GM04504 (cell line): ENCODE measurements at places on chromosomes 4 and X.
A peak's percentile ranks its signal among the peaks of the same experiment; 100 is the strongest.

GRCh38 chr4:83783215-83783614 is 247.3 kb downstream of the GPAT3 start:
- no peak for DNase-seq

- no peak for DNase-seq
Observed at GRCh38 chrX:46561824-46562657, 11.5 kb upstream of the CHST7 start.

GRCh38 chr4:115165503-115165902 is 52.1 kb upstream of the NDST4 start:
- DNase-seq = no peak

GRCh38 chr4:99390055-99390454 is 37.5 kb upstream of the ADH1C start:
- no peak for DNase-seq

- DNase-seq = peak; percentile 35
Observed at GRCh38 chr4:94588896-94589693, 137.4 kb downstream of the PDLIM5 start.

- no peak for DNase-seq
Observed at GRCh38 chr4:48489683-48490011, 405 bp upstream of the ZAR1 start.

DNA sequence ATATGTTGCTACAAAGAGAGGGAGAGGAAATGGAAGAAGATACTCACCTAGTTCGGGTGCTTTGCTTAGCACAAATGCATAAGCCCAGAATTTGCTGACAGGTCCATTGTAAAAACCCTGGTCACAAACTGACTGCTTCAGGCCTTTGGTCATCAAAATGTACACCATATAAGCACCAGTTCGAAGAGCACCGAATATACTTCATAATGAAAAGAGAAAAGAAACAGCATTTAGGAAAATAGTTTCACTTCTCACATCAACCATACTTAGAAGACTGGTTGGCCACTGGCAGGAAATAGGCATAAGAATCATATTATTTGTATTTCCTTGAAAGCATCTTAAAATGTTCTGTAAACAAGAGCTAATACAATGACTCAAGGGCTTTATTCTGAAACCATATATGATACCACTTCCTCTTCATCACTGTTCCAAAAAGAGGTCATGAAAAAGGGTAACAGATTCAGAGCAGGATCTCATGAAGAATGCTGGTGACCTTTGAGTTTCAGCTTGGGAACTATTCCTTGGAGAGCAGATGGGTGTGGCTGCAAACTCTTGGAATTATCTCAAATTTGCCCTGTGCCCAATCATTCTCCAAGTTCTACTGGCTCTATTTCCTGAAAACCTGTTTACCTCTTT is 138.7 kb downstream of the ELOVL6 start:
- no peak for DNase-seq

DNA sequence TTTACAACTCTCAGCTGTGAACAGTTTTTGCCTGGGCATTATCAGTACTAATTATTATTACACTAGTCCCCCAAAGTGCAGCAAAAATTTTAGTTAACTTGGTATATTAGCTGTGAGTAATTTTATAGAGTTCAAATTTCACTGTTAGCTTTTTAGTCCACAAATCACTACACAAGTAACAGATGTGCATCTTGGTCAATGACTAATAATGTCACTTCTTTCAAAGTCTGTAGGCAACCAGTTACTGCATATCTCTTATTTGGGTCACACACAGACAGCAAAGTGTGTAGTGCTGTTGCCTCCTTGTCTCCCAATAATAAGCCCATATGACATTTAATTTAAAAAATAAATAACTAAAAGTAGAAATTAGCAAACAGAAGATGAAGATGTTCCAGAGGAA is 159.9 kb downstream of the SCFD2 start:
- DNase-seq = no peak

DNA sequence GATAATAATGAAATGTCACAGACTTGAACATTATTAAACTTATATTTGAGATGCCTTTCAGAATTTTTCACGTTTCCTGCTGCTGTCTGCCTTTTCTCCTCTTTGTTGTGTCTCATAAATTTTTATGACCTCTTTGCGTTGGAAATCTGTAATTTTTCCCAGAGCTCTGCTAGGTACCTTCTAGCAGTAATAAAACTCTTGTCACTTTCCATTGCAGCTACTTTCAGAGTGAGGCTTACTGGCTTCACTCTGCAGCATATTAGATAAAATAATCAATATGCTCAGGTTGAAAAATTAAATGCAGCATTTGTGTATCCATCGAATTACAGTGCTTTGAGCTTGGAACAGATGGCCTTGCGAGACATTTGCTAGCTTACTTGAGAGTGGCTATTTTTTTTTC is 689.0 kb downstream of the GRID2 start:
- DNase-seq = no peak

GRCh38 chr4:122814426-122814825 is 12.2 kb upstream of the FGF2 start:
- DNase-seq = no peak
